NCI-H1105 treated with DMSO at 0.1 percent for 48 hours (cell line): ENCODE measurements at places on chromosomes 2 and 18.

DNA sequence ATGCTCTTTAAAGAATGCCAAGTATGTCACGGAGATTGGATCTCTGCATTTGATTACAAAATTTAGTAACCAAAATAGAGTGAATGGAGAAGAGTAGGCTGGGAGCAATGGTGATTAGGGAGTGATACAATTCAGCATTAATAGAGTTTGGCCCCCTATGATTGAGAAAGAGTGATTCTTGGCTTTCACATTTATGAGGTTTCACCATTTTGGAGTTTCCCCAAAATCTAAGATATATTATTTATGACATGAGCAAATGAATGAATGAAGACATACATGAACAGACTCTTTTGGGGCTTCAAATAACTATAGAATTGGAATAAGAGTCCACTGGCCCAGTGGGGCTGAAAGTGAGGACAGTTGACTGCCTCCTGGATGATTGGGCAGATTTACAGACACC is 255.2 kb downstream of the LPIN1 start:
- DNase-seq: no peak

DNA sequence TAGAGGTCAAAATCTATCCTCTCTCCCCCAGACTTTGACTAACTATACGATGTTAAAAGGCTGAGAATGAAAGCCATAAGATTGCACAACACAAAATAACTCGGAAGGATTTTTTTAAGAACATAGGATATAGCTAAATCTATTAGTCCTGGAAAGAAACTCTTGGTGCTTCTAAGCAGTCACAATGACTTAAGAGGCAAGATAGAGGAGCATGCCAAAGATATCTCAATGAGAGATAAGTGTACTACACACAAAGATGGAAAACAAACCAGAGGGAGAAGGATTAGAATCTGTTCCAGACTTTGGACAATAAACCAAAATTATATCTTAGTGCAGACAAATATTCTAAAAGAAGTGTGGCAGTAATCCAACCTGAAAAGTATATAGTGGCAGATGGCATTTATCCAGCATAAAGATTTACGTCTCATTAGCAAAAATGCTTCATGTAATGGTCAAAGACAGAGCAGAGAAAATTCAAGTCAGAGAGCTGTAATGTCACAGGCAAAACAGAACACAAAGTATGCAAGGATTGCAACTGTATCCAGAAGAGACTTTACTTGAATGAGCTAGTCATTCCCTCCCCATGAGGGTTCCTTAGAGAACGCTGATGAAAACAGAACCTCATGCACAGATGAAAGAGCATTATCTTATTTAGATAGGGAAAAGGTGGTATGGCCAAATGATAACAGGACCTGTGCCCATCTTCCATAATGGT is 28.8 kb upstream of the EVA1A start:
- DNase-seq: no peak

DNA sequence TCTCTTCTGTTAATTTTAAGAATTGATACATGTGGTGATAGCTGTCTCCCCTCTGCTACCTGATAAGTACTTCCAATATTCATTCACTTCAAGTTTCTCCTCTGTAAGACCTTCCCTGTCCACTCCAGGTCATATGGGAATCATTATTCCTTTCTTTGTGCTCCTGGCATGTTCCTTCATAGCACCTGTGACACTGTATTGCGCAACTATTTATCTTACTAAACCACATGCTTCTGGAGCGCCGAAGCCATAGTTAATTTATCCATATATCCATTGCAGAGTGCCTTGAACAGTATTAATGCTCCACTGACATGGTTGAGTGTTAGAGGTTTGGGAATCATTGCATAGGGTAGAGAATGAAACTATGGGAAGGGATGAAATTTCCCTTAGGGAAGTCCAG is 7.9 kb upstream of the PRKD3 start:
- no peak for DNase-seq

GRCh38 chr2:106124106-106124756 is 69.9 kb downstream of the UXS1 start:
- peak; percentile 15 for DNase-seq

GRCh38 chr18:48335829-48336228 is 73.4 kb downstream of the ZBTB7C start:
- DNase-seq: no peak

DNA sequence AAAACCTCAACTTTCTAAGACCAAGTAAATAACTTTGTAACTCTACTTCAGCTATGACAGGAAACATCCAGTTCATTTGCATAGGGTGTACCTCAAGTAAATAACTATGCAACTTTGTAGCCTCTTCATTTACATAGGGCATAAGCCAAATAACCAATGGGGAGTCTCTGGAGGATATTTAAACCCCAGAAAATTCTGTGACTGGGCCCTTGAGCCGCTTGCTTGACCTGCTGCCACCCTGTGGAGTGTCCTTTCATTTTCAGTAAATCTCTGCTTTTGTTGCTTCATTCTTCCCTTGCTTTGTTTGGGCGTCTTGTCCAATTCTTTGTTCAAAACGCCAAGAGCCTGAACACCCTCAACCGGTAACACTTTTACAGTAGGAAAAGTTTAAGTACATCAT is 1112.7 kb upstream of the NRXN1 start:
- DNase-seq: no peak

- no peak for DNase-seq
These were observed 351.3 kb upstream of the RAB12 start for GRCh38 chr18:8257851-8258434.

- DNase-seq: no peak
These were observed 126.5 kb downstream of the TTC32 start for GRCh38 chr2:19775315-19775714.

DNA sequence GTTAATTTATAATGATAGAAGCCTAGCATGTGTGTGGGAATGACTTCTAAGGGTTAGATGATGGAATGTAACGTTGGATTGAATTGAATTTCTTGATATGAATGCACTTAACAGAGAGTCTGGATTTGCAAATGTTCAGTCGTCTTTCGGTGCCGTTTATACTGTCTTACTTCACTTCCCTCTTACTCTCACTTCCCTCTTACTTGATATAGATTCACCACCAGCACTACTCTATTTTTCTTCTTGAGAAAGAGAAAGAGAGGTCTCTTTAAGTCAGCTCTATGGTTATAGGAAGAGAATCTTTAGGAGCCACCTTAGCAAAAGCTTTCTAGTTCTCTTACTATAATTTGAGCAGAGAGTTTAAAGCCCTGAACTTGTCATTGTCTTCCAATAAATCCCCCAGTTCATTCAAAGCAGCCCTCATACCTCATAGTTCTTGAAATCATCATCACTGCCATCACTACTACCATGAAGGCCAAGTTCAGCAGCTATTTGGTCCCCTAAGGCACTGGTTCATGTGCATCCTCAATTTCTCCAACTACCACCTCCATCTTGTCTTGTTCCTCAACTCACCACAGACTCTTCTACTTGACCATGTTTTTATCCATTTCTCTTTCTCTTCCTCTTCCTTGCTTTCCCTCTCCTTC is 501.7 kb upstream of the TCF4 start:
- DNase-seq: no peak

GRCh38 chr18:58592223-58593214 is 36.4 kb downstream of the ALPK2 start:
- DNase-seq: no peak

- DNase-seq: no peak
These were observed 365.3 kb downstream of the TDRD15 start for GRCh38 chr2:21489080-21489479.

GRCh38 chr2:188645986-188646385 is 328.2 kb upstream of the COL3A1 start:
- DNase-seq: no peak

GRCh38 chr2:197075754-197076337 is 149.3 kb upstream of the PGAP1 start:
- DNase-seq: no peak

- no peak for DNase-seq
These were observed 1130.3 kb downstream of the DPP10 start for GRCh38 chr2:115572746-115573145.

DNA sequence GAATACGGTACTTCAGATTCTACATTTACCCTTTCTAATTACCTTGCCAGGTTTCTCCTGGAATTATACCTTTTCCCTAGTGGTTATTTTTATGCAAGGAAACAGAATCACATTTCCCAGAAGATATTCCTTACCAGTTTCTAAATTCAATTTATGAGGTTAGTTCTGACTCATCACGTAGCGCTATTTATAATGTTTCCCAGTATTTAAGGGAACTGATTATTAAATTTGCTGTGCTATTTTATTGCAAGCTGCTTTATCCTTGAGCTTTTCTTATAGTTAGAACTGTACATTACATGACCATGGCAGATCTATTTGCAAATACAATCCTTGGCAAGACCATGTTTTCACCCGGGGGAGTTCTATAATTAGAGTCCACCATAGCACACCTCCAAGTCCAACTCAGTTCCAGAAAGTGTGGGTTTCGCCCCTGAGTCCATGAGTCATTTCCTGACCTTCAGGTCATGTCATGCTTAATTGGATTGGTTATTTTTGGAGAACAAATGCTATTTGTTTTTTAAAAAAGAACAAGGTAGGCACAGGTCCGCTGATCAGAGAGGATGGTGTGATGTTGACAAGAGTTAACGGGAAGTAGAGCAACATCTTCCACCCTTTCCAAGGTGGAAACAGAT is 126.6 kb downstream of the ZNF532 start:
- DNase-seq: no peak

DNA sequence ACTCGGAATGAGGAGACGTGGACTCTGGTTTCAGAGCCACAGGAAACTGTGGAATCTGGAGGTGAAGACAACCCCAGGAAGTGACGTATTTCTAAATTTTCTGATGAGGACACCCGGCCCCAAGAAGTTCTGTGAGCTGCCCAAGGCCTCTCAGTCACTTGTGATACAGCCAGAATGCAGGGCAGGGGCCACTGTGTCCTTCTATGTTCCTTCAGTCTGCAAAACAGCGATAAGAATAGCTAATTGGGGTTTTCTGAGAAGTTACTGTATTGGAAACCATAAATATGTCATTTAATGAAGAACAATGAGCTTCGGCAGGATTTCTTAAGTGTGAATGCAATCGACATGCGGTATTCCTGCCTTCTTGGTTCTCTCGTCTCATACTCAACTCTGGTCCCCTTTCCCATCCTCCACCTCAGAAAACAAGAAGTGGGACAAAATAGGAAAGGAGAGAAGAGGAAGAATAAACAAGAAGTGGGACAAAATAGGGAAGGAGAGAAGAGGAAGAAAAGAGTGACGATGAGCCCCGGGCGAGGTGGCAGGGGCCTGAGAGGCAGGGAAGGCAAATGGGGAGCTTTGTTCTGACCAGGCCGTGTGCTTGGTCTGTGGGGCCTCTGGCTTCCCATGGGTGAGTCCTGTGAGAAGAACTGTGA is 282.0 kb upstream of the REV1 start:
- no peak for DNase-seq

- peak; percentile 69 for DNase-seq
These were observed at the start of gene CSRNP3 for GRCh38 chr2:165469417-165469816. Gene CSRNP3 (plus strand): TSS chr2:165469698. CDS start chr2:165595066, 125,368 bp downstream.

- no peak for DNase-seq
These were observed 156.6 kb downstream of the INO80D start for GRCh38 chr2:205929246-205929942.

DNA sequence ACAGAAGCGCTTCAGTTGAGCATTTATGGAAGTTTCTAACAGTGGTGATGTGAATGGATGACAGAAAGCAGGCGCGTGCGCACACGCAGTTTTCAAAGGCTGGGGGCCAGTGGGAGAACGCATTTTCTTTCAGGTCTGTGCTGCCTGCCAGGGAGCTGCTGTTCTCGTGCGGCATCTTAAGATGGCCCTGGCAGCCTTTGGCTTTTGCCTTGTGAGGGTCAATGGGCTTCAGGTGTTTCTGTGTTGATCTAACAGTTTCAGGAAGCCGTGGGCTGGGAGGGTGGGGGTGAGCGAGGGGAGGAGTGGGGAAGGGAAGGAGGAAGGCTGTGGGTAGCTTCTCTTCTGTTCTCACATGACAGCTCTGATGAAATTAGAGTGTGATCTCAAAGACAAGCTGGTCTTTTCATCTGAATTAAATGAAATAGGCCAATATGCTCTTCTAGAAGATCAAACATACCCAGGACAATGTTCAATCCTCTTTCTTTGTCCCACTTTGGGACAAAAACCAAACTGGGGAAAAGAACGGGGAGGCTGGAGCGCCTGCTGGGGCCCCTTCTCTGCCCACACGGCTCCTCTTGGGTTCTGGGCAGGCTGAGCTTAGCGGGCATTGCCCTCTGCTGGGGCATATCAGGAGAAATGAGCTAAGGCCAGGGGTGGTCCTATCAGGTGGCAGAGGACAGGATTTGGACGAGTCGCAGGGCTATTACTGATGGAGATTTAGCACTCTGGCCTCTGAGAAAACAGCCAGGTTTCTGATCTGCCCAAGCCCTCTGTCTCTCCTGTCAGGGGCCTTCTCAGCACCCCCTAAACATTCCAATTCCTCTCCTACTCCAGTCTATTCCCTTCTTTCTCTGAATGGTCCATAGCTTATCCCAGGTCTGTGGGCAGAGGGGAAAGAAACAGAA is 126.2 kb upstream of the LGALSL start:
- peak; percentile 17 for DNase-seq

- no peak for DNase-seq
These were observed 6.7 kb downstream of the EHD3 start for GRCh38 chr2:31240381-31241365.

DNA sequence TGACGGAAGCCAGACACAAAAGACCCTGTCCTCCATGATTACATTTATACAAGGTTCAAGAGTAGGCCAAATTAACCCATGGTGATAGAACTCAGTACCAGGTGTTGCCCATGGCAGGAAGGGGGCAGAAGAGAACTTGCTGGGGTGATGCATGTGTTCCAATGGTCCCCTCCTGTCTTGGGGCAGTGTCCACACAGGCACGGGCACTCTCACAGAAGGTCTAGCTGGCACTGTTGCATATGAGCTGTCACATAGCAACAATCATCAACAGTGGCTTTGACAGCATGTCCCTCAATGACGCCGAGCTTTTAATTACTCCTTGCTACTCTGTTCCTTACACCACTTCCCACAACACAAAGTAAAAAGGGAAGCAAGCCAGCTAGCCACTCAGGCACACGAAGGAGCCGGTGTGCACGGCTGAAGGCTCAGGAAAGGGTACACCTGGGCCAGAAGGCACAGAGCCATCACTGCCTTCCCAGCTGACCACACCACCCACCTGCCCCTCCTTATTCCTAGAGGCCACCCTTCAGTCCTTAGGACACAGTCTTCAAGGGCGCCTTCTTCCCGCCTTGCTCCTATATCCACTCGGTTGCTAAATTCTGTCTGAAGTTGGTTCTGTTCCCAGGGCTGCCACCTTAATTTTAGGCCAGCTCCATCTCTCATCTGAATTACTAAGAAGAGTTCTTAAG is 28.9 kb downstream of the RPL31 start:
- no peak for DNase-seq

GRCh38 chr18:36516726-36517125 is 219.2 kb downstream of the FHOD3 start:
- no peak for DNase-seq

DNA sequence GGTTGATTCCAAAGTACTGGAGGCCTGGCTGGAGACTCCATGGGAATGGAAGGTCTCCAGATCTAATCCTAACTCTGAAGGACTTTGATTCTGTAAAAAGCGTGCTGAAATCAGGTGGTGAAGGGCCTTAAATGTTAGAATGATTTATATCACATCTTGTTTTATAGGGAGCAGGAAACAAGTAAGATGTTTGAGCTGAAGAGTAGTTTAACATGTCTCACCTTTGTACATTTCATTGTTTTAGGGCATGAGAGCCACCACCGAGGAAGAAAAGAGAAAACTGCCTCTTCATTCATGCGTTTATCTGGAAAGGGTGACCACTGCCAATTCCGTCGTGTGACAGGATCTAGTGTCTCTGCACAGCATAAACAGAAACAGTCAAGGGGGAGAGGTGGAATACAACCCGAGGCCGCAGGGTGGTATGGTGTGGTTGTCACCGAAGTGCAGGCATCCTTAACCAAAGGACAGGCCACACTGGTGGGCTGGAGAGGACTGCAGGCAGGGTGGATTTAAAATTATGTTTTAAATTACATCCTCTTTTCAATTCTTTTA is 445.3 kb downstream of the SLC4A3 start:
- no peak for DNase-seq
